ENCODE measurements at places on chromosomes 3 and 15. TPM values are rescaled to one million over a fixed set of nuclear protein-coding genes. Genes with fewer than 3 reads are reported as not detected.

DNA sequence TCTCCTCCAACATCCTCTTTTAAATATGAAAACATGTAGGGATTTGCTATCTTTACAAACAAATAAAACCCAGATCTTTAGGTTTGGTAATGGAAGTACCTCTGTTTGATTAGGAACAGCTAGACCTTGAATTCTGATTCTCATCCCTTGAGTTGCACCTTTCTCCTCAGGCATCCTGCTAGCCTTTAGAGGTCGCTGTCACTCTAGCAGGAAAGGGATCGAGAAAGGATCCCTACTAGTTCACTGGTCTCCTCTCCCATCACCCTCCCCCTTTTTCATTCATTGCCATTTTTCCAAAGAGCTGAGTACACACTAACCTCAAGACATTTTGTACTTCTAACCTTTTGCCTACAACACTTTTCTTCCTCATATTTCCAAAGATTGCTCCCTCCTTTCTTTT is 569.8 kb downstream of the RBMS3 start:
- no peaks in the 10 kb centered on the region for H3K27me3 ChIP-seq
- H3K36me3 ChIP-seq: no peaks in the 10 kb centered on the region

GRCh38 chr15:90013503-90013937 is 12.4 kb downstream of the ZNF710 start:
- H3K36me3 ChIP-seq: no peaks in the 10 kb centered on the region
- no peak overlapping the region for H3K4me3 ChIP-seq
- peaks cover 10% of the 10 kb centered on the region for H3K4me1 ChIP-seq
- no peak overlapping the region for H3K27ac ChIP-seq
- DNase-seq: no peak
- no peaks in the 10 kb centered on the region for H3K27me3 ChIP-seq

DNA sequence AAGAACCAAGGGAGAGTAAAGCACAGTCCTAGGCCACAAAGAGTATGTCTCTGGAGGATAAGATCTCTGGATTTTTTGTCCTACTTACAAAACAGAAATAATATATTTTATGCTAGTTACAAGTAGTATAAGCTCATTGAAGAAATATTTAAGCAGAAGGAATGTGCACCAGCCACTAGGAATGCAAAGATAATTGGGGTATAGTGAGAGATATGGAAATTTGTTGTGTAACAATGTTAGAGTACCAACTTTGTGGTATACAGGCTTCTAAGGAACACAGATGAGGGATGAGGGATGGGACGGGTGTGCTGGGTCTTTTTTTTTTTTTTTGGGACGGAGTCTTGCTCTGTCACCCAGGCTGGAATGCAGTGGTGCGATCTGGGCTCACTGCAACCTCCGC is 26.5 kb downstream of the AKAP13 start:
- H3K27ac ChIP-seq: peak overlapping the region; percentile 38
- no peaks in the 10 kb centered on the region for H3K27me3 ChIP-seq
- H3K4me3 ChIP-seq: no peak overlapping the region
- no peaks in the 10 kb centered on the region for H3K36me3 ChIP-seq

GRCh38 chr3:194325424-194326153 is 25.5 kb downstream of the CPN2 start:
- H3K27ac ChIP-seq: no peak overlapping the region
- H3K36me3 ChIP-seq: no peaks in the 10 kb centered on the region
- peaks cover 3% of the 10 kb centered on the region for H3K4me1 ChIP-seq
- H3K4me3 ChIP-seq: no peak overlapping the region

- no peaks in the 10 kb centered on the region for H3K36me3 ChIP-seq
- H3K4me1 ChIP-seq: no peaks in the 10 kb centered on the region
- no peak for DNase-seq
- H3K27ac ChIP-seq: no peak overlapping the region
- no peaks in the 10 kb centered on the region for H3K27me3 ChIP-seq
- no peak overlapping the region for H3K4me3 ChIP-seq
Observed at GRCh38 chr3:99751649-99752048, 66.0 kb upstream of the CMSS1 start.

- no peak for DNase-seq
- no peaks in the 10 kb centered on the region for H3K4me1 ChIP-seq
- H3K36me3 ChIP-seq: no peaks in the 10 kb centered on the region
- no peak overlapping the region for H3K4me3 ChIP-seq
- no peak overlapping the region for H3K27ac ChIP-seq
Observed at GRCh38 chr15:32792436-32792835, 74.6 kb downstream of the GREM1 start.

DNA sequence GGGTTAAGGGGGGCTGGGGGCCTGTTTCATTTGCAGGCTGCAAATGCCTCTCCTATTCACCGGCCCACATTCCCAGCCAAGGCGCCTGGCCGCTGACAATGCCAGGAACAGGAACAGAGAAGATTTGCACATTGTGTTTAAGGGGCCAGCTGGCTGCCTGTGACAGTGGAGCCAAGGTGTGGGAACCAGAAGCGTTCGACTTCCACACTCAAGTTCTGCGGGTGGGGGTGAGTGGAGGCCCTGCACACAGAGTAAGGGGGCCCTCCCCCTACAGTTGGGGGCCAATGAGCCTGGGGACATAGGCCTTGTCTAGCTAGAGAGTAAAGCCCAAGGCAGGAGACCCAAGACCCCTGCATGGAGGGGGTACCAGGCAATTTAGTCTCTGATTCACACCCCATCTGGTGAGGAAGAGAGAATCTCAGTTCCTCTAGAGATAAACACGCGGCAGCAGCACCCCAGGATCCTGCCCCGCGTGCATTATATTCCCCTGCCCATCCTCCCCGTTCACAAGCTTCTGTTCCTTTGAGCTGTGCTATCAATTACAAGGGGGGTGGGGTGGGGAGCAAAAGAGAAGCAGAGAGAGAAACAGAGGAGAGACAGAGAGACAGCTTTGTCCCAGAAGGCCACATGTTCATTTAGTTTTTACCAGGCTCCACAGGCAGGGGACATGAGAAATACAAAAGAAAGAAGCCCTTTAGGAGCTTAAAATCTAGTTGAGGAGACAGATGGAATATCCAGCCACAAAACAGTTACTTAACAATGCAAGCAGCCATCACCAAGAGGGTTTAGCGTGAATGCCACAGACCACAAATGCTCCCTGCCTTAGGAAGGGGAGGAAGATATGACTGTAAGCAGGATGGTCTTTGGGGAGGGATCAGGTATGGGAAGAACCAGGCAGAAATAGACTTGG is 9.2 kb downstream of the IGDCC3 start:
- H3K4me1 ChIP-seq: peaks cover 5% of the 10 kb centered on the region
- H3K36me3 ChIP-seq: no peaks in the 10 kb centered on the region
- no peak overlapping the region for H3K27ac ChIP-seq
- H3K27me3 ChIP-seq: peaks cover 24% of the 10 kb centered on the region

DNA sequence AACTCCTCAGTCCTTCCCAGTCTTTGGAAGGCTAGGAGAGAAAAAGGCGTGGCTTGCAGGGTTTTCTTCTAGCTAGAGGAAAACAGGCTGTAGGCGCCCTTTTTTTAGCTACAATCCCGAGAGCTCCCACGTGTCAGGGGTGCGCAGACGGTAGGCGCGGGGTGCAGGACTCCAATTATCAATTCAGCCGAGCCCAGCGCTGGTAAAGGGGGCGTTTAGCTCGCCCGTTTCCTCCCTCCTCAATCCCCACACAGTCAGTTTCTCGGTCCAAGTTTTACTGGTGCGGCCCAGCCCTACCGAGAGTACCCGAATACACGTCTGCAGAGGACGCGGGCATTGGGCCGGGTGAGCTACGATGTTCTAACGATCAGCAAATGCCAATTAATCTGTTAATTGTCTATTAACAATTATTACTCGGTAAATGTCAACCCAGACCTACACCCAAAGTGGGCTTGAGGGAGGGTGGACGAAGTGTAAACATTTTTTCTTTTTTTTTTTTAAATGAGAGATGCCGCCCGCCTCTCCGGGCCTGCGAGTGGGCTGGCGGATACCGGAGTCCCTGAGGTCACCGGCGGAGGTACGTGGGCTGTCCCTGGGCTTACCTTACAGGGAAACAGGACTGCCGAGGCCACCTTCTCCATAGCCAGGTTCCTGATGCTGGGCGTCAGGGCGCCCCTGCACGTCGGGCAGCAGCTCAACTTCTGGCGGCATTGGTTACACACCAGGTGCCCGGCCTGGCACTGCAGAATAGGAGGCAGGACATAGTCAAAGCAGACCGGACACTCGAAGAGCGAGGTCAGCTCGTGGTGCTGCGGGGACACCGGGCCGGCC is 923 bp downstream of the SIAH2 start:
- H3K27ac ChIP-seq: peak overlapping the region; percentile 97
- H3K4me3 ChIP-seq: peak overlapping the region; percentile 69
- peak; percentile 30 for DNase-seq
- peaks cover 59% of the 10 kb centered on the region for H3K4me1 ChIP-seq

- no peak for DNase-seq
- no peaks in the 10 kb centered on the region for H3K27me3 ChIP-seq
- peaks cover 28% of the 10 kb centered on the region for H3K4me1 ChIP-seq
- H3K4me3 ChIP-seq: no peak overlapping the region
- no peak overlapping the region for H3K27ac ChIP-seq
- H3K36me3 ChIP-seq: no peaks in the 10 kb centered on the region
Observed at GRCh38 chr3:185939721-185940120, 1.9 kb upstream of the TRA2B start.

DNA sequence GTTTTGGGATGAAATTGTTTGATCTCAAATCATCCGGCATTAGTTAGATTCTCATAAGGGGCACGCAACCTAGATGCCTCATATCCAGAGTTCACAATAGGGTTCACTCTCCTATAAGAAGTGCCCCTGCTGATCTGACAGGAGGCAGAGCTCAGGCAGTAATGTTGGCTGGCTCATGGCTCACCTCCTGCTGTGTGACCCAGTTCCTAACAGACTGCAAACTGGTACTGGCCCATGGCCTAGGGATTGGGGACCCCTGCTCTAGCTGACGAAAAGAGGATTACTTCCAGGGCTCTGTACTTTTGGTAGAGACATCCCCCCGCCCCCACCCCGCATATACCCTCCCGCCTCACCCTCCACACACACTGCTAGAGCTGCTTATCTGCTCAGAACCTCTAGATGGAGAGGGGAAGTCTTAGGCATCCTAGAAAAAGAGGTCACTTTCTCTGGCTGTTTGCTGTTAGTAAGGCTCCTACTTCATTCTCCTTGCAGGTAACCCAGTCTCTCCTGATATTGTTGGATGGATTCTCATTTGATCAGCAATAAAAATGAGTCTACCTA is 923.1 kb downstream of the CADM2 start:
- H3K27ac ChIP-seq: no peak overlapping the region
- no peak for DNase-seq
- H3K36me3 ChIP-seq: no peaks in the 10 kb centered on the region
- H3K4me1 ChIP-seq: no peaks in the 10 kb centered on the region
- no peaks in the 10 kb centered on the region for H3K27me3 ChIP-seq

DNA sequence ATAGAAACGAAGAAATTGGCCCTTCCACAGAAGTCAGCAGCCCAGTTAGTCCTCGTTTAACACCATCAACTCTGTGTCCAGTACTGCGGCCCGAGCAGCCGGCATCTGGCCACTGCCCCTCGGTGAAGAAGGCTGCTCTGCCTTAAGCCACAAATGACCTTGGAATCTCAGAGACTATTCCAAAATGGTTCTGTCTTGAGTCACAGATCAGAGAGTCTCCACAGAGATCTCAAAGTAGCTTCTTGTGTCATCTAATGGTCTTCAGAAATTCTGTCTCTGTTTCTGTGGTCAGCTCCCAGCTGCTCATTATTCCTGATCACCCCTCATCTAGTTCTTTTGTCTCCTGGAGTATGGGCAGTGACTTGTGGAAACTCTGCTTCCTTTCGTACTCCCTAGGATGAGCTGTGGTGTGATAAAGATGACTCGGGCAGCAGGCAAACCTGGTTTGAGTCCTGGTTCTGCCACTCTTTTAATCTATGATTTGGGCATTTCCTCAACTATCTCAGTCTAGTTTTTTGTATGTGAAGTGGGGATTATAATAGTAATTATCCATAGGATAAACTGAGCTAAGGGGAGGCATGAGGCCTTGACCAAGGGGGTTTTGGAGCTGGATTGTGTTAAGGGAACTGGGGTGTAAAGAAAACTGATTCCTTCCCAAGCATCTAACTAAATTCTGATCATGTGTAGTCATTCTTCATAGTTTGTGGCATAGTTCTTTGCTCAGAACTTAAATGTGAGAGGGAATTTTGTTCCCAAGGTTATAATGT is 22.6 kb downstream of the CRTC3 start:
- H3K36me3 ChIP-seq: no peaks in the 10 kb centered on the region
- H3K4me1 ChIP-seq: peaks cover 73% of the 10 kb centered on the region
- no peak for DNase-seq

DNA sequence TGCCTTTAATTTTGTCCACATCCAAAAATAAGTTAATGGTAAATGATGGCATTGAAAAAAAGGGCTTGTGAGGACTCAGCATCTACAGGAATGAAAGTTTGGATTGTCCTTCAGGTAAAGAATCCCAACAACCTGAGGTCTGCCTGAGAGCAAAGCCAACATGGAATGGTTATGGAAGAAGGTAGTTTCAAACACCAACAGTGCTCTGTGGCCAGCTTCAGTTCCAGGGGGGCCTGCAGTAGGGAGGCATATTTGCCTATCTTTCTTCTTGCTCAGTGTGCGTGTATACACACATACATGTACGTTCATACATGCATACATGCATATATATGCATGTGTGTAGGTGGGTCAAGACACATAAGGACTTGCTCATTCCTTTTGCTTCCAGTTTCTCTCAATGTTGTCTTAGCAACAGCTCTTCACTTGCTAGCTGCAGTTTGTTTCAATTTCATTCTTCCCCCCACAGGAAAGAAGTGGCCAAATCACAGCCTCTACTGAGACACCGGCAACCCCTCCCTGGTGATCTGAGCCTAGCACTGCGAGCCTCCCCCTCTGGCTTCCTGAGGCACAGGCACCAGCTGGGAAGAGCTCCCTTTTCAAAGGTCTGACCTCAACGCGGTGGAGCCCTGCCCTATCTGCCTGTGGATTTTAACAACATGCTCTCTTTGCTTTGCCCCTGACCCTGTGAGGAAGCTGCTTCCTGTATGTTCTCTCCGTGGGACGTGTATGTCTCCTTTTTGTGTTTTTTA is 146.2 kb downstream of the KLF13 start:
- H3K36me3 ChIP-seq: no peaks in the 10 kb centered on the region
- H3K4me1 ChIP-seq: peaks cover 26% of the 10 kb centered on the region
- H3K4me3 ChIP-seq: no peak overlapping the region
- H3K27me3 ChIP-seq: no peaks in the 10 kb centered on the region
- DNase-seq: peak; percentile 36
- H3K27ac ChIP-seq: no peak overlapping the region

DNA sequence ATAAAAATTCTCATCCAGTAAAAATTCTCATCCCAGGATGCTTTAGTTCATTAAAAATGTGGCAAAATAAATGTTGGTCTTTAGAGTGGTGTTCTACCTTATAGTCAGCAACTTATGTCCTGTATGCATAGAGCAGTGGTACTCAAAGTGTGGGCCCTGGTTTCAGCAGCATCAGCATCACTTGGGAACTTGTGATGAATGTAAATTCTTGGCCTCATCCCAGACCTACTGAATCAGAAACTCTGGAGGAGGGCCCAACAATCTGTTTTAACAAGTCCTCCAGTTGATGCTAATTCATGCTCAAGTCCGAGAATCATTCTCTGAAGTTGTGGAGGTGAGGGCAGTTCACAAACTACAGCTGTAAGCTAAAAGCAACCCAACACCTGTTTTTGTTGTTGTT is 307.3 kb upstream of the SATB1 start:
- no peak overlapping the region for H3K4me3 ChIP-seq
- no peaks in the 10 kb centered on the region for H3K4me1 ChIP-seq
- no peak for DNase-seq
- no peaks in the 10 kb centered on the region for H3K36me3 ChIP-seq
- no peak overlapping the region for H3K27ac ChIP-seq

Gene ADAMTS17
- 0.55 TPM for total RNA-seq

Gene SYNPR
- not detected for total RNA-seq

Gene ACOX2
- 34.6 TPM for total RNA-seq

Gene TJP1
- 97.5 TPM for total RNA-seq
